ENCODE measurements at places on chromosomes 2 and 18.
A peak's percentile ranks its signal among the peaks of the same experiment; 100 is the strongest.

- no peak overlapping the region for H3K27ac ChIP-seq
- peaks cover 18% of the 10 kb centered on the region for H3K27me3 ChIP-seq
- H3K4me1 ChIP-seq, result peaks cover 67% of the 10 kb centered on the region
- peak overlapping the region; percentile 10 for H3K4me3 ChIP-seq
- peak; percentile 32 for DNase-seq
These were observed 201.0 kb downstream of the NDUFA10 start for GRCh38 chr2:239824046-239824694.

GRCh38 chr2:171348056-171348455, 85.7 kb downstream of the METTL8 start:
- no peaks in the 10 kb centered on the region for H3K27me3 ChIP-seq
- H3K4me3 ChIP-seq, result no peak overlapping the region
- no peaks in the 10 kb centered on the region for H3K4me1 ChIP-seq
- H3K36me3 ChIP-seq, result peaks cover 12% of the 10 kb centered on the region
- no peak overlapping the region for H3K27ac ChIP-seq

- peaks cover 13% of the 10 kb centered on the region for H3K36me3 ChIP-seq
- H3K4me1 ChIP-seq, result peaks cover 53% of the 10 kb centered on the region
- no peak overlapping the region for H3K4me3 ChIP-seq
- DNase-seq, result no peak
- H3K27ac ChIP-seq, result no peak overlapping the region
These were observed 154.1 kb downstream of the SMAD7 start for GRCh38 chr18:48796491-48797205.

GRCh38 chr2:237696461-237696860, 69.1 kb downstream of the LRRFIP1 start:
- peaks cover 85% of the 10 kb centered on the region for H3K4me1 ChIP-seq
- H3K4me3 ChIP-seq, result no peak overlapping the region
- no peak overlapping the region for H3K27ac ChIP-seq

DNA sequence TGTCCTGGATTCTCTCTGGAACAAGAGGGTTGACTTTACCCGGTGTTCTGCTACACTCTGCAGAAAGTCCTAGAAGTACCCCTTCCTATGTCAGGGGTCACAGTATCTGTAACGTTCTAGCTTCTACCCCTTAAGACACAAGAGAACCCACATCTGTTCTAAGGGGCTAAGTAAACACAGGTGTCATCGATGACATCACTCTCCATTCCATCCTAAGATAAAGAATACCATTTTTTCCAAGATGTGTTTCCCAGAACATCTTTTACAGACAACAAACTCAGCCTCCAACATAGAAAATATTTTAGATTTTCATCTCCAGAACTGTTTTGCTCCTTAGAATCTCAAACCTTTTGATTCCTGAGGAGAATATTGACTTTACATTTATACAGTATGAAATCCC, 239.1 kb downstream of the TRIB2 start:
- H3K36me3 ChIP-seq, result no peaks in the 10 kb centered on the region

DNA sequence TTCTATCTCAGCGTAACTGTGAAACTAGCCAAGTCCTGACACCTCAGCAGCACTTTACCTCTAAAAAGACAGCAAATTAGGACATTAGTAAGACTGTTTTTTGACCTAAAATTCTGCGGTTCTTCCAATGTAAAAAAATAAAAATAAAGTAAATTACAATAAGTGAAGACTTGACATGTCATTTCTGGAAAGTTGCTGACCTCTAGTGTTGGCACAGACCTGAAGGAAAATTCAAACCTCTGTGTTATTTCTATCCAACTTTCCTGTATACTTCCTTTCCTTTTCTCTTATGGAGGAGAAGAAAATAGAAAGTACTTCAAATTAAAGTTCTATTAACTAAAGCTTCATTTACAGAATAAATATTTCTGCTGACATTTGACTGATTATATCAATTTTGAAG, 110.6 kb downstream of the TMEM182 start:
- H3K36me3 ChIP-seq, result no peaks in the 10 kb centered on the region
- no peaks in the 10 kb centered on the region for H3K4me1 ChIP-seq
- peaks cover 4% of the 10 kb centered on the region for H3K27me3 ChIP-seq
- no peak overlapping the region for H3K27ac ChIP-seq

GRCh38 chr18:4842287-4842686, 354.8 kb downstream of the AKAIN1 start:
- no peaks in the 10 kb centered on the region for H3K36me3 ChIP-seq
- no peak overlapping the region for H3K4me3 ChIP-seq
- no peaks in the 10 kb centered on the region for H3K27me3 ChIP-seq
- no peak overlapping the region for H3K27ac ChIP-seq
- no peak for DNase-seq
- no peaks in the 10 kb centered on the region for H3K4me1 ChIP-seq

DNA sequence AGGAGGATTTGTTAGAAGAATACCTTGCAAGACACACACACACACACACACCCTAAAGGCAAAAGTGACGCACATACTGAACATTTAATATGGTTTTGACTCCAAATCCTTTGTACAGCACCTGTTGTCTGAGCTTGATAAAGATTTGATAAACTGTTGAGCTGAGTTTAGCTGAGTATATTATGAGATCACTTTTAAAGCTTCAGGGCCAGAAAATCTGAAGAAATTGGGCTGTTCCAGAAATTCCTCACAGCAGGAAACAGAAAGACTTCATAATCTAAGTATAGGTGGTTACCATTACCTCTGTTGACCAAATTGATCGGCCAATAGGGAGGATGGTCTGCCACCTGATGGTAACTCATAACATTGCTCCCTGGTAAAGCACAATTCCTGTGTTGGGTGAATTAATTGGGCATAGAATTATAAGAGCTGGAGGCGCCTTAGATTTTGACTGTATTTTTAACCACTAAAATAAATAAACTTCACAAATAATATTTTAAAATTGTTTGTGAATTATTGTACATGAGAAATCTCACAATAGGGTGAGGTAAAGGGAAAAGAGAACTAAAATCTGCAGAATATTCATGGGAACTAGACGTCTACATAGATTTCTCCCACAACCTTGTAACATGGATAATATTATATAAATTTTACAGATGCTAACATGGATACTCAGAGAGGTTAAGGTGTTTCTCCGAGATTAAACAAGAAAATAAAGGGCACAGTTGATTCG, 21.8 kb upstream of the RPIA start:
- no peak overlapping the region for H3K4me3 ChIP-seq
- DNase-seq, result peak; percentile 16
- peaks cover 14% of the 10 kb centered on the region for H3K27me3 ChIP-seq

- no peak overlapping the region for H3K4me3 ChIP-seq
- peaks cover 17% of the 10 kb centered on the region for H3K27me3 ChIP-seq
- H3K27ac ChIP-seq, result no peak overlapping the region
- H3K4me1 ChIP-seq, result peaks cover 16% of the 10 kb centered on the region
- no peak for DNase-seq
- no peaks in the 10 kb centered on the region for H3K36me3 ChIP-seq
These were observed 49.7 kb upstream of the MAPRE2 start for GRCh38 chr18:34991561-34991960.

DNA sequence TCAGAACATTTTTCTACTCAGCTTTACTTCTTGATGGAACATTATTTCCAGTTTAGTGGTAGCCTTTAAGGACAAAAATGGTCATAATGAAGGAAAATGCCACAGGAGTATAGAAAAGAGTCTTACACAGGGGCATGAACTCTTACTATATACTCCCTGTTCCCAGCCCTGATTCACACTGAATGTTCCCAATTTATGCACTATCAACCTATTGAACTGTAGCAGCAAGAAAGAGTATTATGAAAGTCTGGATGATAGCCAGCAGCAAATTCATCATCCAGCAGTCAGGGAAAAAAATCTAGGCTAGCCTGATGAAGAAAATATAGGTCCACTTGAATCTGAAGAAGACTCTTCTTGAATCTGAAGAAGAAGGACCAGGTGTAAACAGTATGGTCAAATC, 1170.3 kb upstream of the CHAC2 start:
- H3K36me3 ChIP-seq, result no peaks in the 10 kb centered on the region
- DNase-seq, result no peak
- no peak overlapping the region for H3K27ac ChIP-seq
- H3K4me3 ChIP-seq, result no peak overlapping the region
- no peaks in the 10 kb centered on the region for H3K4me1 ChIP-seq

- peak overlapping the region; percentile 16 for H3K27ac ChIP-seq
- H3K4me3 ChIP-seq, result no peak overlapping the region
- DNase-seq, result no peak
- peaks cover 4% of the 10 kb centered on the region for H3K27me3 ChIP-seq
These were observed 39.6 kb downstream of the ZFP36L2 start for GRCh38 chr2:43186679-43187374.

DNA sequence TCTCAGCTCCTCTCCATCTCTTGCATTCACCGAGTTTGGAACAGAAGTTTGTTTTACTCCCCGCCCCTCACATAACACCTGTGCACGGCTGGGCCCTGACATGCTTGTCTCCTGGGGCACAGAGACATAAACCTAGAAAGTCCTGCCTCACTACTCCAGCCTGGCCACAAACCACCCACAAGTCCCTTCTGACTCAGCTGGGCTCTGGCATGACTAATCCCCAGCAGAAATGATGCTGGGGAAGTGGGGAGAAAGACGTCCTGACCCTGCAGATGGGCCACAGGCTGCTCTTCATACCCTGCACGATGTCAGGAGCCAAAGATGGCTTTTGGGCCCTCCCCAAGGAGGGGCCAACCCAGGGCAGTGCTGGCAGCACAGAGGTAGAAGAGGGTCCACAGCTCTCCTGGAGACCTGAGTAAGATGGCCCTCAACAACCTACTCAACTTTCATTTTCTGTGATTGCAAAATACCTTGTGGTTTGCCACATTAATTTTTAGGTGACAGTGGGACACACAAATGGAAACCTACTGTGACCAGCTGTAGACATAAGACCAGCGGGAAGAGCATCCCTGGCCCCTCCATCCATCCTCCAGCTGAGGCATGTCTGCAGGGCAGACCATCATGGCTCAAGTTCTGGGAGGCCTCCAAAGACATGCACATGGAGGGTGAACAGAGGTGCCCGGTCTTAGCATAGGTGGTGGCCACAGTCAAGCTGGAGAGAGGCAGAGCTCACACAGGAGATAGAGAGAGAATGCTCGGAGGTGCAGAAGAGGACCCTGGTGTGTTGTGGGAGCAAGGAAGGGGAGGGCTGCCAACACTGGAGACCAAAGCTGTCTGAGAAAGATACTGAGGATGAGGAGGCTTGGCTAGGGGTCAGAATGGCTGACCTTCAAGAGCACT, 40.0 kb downstream of the DNMT3A start:
- H3K27ac ChIP-seq, result peak overlapping the region; percentile 43
- H3K4me1 ChIP-seq, result peaks cover 54% of the 10 kb centered on the region
- peaks cover 7% of the 10 kb centered on the region for H3K36me3 ChIP-seq
- DNase-seq, result no peak

DNA sequence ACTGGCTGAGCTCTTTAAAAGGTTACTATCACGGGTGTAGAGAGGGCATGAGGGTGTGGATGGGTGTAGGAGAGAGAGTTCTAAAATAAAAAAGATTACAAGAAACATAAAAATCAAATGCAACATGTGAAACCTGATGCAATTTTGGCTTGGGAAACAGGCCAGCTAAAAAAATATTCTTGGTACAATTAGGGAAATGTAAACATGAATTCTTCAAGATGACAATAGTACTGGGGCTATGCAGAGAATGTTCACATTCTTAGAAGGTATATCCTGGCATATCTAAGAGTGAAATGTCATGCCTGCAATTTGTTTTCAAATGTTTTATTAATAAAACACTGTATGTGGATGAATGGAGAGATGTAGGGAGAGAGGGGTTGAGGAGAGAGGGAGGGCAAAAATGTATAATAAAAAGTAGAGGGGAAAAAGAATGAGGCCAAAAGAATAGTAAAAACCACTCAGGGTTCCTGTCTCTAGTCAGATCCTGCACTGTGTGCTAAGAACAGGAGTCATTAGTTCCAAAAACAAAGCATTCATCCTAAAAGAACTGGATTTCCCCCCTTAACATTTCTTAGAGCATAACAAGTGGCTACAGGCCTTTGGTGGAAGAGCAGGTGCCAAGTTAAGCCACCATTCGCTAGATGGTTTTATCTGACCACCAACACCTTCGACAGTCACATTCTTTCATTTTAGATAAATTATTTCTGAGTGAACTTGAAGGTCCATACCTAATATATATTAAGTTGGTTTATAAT, 77.3 kb downstream of the LPIN2 start:
- H3K36me3 ChIP-seq, result peaks cover 40% of the 10 kb centered on the region
- peaks cover 6% of the 10 kb centered on the region for H3K4me1 ChIP-seq
- peak overlapping the region; percentile 31 for H3K27ac ChIP-seq
- no peak overlapping the region for H3K4me3 ChIP-seq
- DNase-seq, result no peak
- H3K27me3 ChIP-seq, result no peaks in the 10 kb centered on the region

- no peak overlapping the region for H3K27ac ChIP-seq
- peaks cover 3% of the 10 kb centered on the region for H3K4me1 ChIP-seq
- DNase-seq, result peak; percentile 41
These were observed 6.7 kb downstream of the COA5 start for GRCh38 chr2:98601532-98602132.

- DNase-seq, result no peak
- no peaks in the 10 kb centered on the region for H3K36me3 ChIP-seq
- H3K27me3 ChIP-seq, result peaks cover 29% of the 10 kb centered on the region
- H3K27ac ChIP-seq, result no peak overlapping the region
These were observed 272.6 kb upstream of the HS6ST1 start for GRCh38 chr2:128591022-128591860.

- DNase-seq, result no peak
- peaks cover 31% of the 10 kb centered on the region for H3K27me3 ChIP-seq
- no peaks in the 10 kb centered on the region for H3K36me3 ChIP-seq
- H3K4me1 ChIP-seq, result peaks cover 31% of the 10 kb centered on the region
- no peak overlapping the region for H3K27ac ChIP-seq
- H3K4me3 ChIP-seq, result peak overlapping the region; percentile 78
These were observed 37.4 kb upstream of the ARHGEF4 start for GRCh38 chr2:130799295-130799694.

GRCh38 chr2:85019121-85019520, 48.2 kb downstream of the KCMF1 start:
- H3K4me3 ChIP-seq, result no peak overlapping the region
- DNase-seq, result no peak
- no peak overlapping the region for H3K27ac ChIP-seq
- peaks cover 40% of the 10 kb centered on the region for H3K36me3 ChIP-seq

- peak overlapping the region; percentile 37 for H3K4me3 ChIP-seq
- H3K27ac ChIP-seq, result peak overlapping the region; percentile 96
- peaks cover 10% of the 10 kb centered on the region for H3K36me3 ChIP-seq
- peaks cover 6% of the 10 kb centered on the region for H3K27me3 ChIP-seq
- DNase-seq, result peak; percentile 34
These were observed 44.8 kb downstream of the ASAP2 start for GRCh38 chr2:9251154-9252001.

DNA sequence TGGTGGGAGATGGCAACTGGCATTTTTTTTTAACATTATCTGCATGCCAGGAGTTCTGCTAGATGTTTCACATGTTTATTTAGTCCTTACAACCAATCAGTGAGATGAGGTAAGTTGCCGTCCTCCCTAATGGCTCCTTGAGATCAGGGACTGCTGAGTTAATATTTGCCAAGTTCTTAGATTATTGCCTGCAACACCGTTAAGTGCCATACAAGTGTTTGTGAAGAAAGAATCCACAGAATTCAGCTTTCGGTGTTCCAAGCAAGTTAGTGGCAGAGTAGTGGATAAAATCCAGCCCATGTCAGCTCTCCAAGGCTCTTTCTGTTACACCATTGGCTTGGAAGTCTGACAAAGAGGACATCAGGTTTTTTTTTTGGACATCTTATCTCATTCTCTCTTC, 95.9 kb downstream of the C1QL2 start:
- no peaks in the 10 kb centered on the region for H3K36me3 ChIP-seq
- H3K4me1 ChIP-seq, result no peaks in the 10 kb centered on the region
- H3K27me3 ChIP-seq, result peaks cover 15% of the 10 kb centered on the region
- H3K4me3 ChIP-seq, result no peak overlapping the region
- no peak for DNase-seq
